Activated naive CD8-positive, alpha-beta T cell treated with anti-CD3 and anti-CD28 coated beads for 36 hours (primary cell): ENCODE measurements at places on chromosomes 6 and 20.

GRCh38 chr20:51928931-51929330 is 126.6 kb upstream of the SALL4 start:
- DNase-seq, result no peak
- peaks cover 11% of the 10 kb centered on the region for H3K27me3 ChIP-seq
- no peaks in the 10 kb centered on the region for H3K4me1 ChIP-seq
- H3K27ac ChIP-seq, result no peak overlapping the region
- H3K4me3 ChIP-seq, result no peak overlapping the region
- H3K36me3 ChIP-seq, result no peaks in the 10 kb centered on the region

DNA sequence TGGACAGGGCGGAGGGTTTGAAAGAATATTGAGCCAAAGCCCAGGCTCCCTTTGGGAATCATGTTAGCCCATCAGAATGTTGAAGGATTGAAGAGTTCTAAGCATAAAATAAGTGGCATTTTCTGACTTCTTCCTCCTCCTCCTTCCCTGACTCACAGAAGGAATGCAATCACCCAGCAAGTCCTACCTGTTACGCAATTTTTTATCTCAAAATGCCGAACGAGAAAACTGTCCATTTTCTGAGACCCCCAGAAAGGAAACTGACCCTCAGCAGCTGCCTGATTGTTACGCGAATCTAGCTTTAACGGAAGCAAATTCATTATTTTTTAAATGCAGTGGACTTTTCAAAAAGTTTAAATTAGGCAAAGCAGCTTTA is 4.7 kb upstream of the DNAJC5 start:
- H3K27me3 ChIP-seq, result no peaks in the 10 kb centered on the region
- no peak overlapping the region for H3K27ac ChIP-seq
- H3K4me1 ChIP-seq, result peaks cover 4% of the 10 kb centered on the region
- H3K36me3 ChIP-seq, result peaks cover 6% of the 10 kb centered on the region
- no peak for DNase-seq

DNA sequence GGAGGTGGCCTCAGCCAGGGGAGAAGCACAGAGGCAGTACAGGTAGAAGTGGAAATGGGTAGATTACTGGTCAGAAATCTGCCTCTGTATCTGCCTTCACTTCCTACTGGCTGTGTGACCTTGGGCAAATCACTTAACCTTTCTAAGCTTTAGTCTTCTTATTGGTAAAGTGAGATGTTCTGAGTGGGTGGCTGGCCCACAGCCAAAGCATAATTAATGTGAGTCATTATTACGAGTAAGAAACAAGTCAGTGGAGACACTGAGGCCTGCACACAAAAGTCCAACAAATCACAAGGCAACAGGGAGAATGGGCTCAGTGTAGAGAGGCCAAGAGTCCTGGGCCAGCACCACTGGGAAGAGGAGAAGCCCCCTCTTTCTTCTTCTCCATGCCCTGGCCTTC is 39.1 kb downstream of the NRN1 start:
- no peaks in the 10 kb centered on the region for H3K36me3 ChIP-seq
- H3K4me1 ChIP-seq, result peaks cover 12% of the 10 kb centered on the region
- DNase-seq, result no peak
- H3K27ac ChIP-seq, result no peak overlapping the region
- no peak overlapping the region for H3K4me3 ChIP-seq

- peak; percentile 21 for DNase-seq
- H3K27ac ChIP-seq, result peak overlapping the region; percentile 4
- H3K4me1 ChIP-seq, result peaks cover 8% of the 10 kb centered on the region
- H3K27me3 ChIP-seq, result peaks cover 5% of the 10 kb centered on the region
Measured at GRCh38 chr6:111038534-111039252, 48.6 kb upstream of the SLC16A10 start.

- peak overlapping the region; percentile 64 for H3K27ac ChIP-seq
- H3K4me3 ChIP-seq, result no peak overlapping the region
- H3K27me3 ChIP-seq, result no peaks in the 10 kb centered on the region
- DNase-seq, result no peak
Measured at GRCh38 chr6:90131614-90132423, 164.8 kb downstream of the BACH2 start.

DNA sequence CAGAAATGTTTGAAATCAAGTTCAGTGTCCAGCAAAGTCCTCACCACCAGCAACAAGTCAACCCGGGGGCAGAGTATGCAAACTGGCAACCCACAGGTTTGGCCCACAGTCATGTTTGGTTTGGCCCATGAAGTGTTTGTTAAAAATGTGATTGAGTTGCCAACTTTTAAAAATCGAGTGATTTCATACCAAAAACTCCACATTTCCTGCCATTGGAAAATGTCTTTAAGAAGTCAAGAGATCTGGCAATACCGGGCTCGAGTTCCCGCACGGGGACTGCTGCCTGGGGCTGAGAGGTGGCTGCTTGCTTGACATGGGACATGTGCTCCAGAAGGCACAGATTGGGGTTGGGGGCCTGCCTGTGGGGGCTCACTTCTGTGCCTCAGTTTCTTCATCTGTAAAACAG is 36.1 kb downstream of the PREX1 start:
- peaks cover 70% of the 10 kb centered on the region for H3K4me1 ChIP-seq
- H3K27me3 ChIP-seq, result no peaks in the 10 kb centered on the region

GRCh38 chr20:3209257-3209945 is at the start of gene ITPA:
TSS of gene ITPA (plus strand) at chr20:3209498. CDS start at chr20:3209552, 54 bp downstream.
- H3K4me1 ChIP-seq, result peaks cover 16% of the 10 kb centered on the region
- H3K36me3 ChIP-seq, result peaks cover 12% of the 10 kb centered on the region
- DNase-seq, result peak; percentile 69
- peak within 1 kb of the TSS; percentile 92 for H3K27ac ChIP-seq

GRCh38 chr6:444653-445275 is 53.2 kb downstream of the IRF4 start:
- H3K27me3 ChIP-seq, result peaks cover 5% of the 10 kb centered on the region
- DNase-seq, result peak; percentile 68
- peaks cover 59% of the 10 kb centered on the region for H3K4me1 ChIP-seq

- no peaks in the 10 kb centered on the region for H3K27me3 ChIP-seq
- no peaks in the 10 kb centered on the region for H3K4me1 ChIP-seq
- DNase-seq, result no peak
- no peaks in the 10 kb centered on the region for H3K36me3 ChIP-seq
- H3K4me3 ChIP-seq, result no peak overlapping the region
Measured at GRCh38 chr6:107217248-107217647, 101.9 kb upstream of the BEND3 start.

DNA sequence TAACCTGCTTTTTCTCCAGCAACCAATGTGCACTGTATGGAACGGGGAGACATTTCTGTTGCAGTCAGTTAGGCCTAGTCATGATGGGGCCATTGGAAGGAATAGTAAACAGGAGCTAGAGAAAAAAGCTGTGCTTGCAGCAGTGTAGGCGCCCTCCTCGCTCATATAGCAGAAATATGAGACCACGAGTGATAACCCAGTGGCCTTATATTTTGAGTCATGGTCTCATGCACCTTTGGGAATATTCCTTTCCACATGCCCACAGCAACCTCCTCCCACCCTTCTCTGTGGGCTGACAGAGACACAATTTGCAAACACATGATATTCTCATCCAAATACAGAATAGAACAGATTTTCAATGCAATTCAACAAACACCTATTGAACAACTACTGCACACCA is 248.9 kb upstream of the CITED2 start:
- H3K27ac ChIP-seq, result no peak overlapping the region
- DNase-seq, result no peak
- H3K27me3 ChIP-seq, result peaks cover 15% of the 10 kb centered on the region
